Caki2 (cell line): ENCODE measurements at places on chromosomes 3 and 15.

DNA sequence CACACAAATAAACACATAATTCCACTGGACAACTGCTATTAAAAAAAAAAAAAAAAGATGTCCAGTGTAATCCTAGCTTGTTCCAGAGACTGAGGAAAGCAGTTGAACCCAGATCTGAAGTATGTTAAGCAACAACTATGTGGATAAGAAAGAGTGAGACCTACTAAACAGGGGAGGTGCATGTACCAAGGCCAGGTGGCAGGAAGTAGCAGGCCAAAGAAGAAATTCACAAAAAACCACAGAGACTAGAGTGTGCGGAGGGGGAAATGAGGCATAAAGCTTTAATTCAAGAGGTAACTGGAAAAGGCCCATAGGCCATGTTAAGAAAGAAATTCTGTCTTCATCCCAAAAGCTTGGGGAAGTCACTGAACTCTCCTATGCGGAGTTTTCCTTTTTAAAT is 490.0 kb downstream of the NAALADL2 start:
- DNase-seq: no peak

- no peak for DNase-seq
These were observed 151.8 kb upstream of the SOX14 start for GRCh38 chr3:137612291-137612690.

DNA sequence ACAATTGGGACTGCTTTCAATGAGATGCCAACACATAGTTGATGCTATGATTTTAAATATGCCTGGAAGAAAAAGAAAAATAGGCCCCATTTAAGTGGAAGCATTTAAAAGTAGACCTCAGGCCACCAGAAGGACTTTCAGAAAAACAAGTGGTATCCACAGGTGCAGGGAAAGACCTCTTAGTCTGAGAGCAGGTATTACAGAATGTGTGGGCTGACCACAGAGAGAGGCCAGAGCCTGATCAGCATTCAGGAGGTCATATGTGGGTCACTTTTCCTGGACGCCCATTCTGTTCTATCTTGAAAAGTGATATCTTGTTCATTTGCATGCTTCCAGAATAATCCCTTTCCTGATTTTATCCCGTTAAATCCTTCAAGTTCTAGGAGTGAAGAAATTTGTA is 95.5 kb downstream of the GABRG3 start:
- no peak for DNase-seq

- DNase-seq: no peak
These were observed 421.2 kb downstream of the GABRG3 start for GRCh38 chr15:27392163-27392562.

DNA sequence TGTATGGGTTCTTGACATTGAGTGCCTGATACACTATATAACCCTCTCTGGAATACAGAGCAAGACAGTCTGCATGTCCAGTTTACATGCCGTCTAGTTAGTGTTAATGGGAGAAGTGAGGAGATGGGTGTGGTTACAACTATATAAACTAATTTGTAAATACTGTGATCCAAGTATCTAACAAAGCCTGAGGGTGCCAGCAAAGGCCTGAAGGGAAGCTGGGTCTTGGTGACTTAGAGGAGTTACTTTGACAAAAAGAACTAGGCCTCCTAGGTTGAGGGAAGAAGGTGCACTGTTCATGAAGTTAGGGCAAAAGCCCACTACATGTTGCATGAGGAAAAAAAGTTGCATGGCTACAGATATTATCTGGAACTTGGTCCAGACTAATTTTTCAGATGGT is 2.3 kb downstream of the NSUN3 start:
- DNase-seq: no peak

DNA sequence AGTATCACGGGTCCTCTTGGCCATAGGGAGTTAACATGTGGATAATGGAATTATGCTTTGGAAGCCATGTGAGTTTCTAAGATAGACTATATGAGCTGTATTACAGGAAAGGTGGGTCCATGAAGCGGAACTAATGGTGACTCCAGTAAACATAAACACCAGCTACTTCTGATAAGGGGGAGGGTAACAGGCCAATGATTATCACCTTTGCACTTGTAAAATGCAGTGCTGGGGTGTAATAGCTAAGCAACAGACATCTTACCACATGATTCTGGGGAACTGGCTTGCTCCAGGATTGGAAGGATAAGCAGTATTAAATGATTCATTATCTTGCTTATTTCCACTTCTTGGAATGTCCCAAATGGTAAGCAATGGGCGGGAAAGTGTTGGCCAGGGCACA is 61.4 kb upstream of the CD47 start:
- DNase-seq: no peak

GRCh38 chr3:74651292-74651691 is 36.8 kb upstream of the CNTN3 start:
- no peak for DNase-seq

GRCh38 chr15:94416267-94416666 is 184.9 kb downstream of the MCTP2 start:
- no peak for DNase-seq
